CD4-positive, alpha-beta T cell treated with Interleukin-2 at 100 ng/mL for 4 hours (primary cell): ENCODE measurements at places on chromosomes 6 and 20.

GRCh38 chr6:46347669-46348068 is 143.6 kb downstream of the RCAN2 start:
- DNase-seq, result no peak

GRCh38 chr6:6682225-6682624 is 93.7 kb downstream of the LY86 start:
- no peak for DNase-seq

DNA sequence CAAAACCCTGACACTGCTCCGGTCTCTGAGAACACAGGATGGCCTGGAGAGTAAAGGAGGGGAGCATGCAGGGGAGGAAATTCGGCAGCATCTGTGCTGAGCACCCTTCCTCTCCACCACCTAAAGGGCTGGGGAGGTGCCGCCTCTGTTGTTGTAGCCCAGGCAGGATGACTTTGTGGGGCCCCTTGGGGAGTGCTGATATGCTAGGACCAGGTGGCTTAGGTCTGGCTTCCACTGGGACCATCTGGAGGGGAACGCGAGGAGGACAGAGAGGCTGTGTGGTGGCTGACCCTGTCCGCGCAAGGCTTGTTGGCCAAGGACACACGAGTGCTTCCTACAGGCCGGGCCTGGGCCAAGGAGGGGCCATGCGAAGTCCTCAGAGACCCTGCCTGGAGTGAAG is 9.9 kb upstream of the RPS6KA2 start:
- DNase-seq, result no peak

GRCh38 chr6:139219746-139220145 is 72.1 kb downstream of the TXLNB start:
- no peak for DNase-seq

DNA sequence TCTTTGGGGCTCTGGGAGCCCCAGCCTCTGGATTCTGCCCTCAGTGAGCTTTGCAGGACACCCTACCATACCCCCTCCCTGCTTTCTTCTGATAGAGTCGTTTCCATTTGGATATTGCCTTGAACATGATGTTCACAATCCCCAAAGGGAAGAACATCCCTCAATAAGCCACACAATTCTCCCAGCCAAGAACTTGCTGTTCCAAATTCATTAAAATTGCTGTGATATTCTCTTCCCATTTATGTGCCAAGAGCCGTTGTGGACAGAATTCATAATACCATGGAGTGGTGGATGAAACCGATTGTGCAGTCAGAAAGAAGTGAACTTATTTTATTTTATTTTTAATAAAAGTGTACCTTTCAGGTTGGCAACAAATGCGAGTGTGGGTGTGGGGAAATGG is 95.8 kb downstream of the DHX35 start:
- no peak for DNase-seq

- DNase-seq, result peak; percentile 15
Measured at GRCh38 chr6:118650582-118651281, 659 bp downstream of the CEP85L start.
